ENCODE measurements at places on chromosomes 4 and X.

DNA sequence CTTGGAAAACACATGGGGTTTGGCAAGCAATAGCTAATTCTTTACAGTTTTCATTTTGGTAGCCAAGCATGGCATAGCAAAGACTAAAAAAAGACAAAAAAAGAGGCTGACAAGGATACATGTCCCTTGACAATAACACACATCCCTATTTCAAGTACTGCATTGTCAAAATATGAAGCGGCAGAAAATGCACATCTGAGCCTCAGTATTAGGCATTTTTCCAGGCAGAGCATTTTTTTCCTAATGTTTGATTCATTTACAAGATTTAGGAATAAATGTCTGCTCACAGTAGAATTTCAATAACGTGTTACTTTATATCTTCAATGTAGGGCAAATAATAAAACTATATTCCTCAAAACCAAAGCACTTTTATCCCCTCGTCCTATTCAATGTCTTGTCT, 216.3 kb upstream of the PCDH18 start:
- no peak for DNase-seq

DNA sequence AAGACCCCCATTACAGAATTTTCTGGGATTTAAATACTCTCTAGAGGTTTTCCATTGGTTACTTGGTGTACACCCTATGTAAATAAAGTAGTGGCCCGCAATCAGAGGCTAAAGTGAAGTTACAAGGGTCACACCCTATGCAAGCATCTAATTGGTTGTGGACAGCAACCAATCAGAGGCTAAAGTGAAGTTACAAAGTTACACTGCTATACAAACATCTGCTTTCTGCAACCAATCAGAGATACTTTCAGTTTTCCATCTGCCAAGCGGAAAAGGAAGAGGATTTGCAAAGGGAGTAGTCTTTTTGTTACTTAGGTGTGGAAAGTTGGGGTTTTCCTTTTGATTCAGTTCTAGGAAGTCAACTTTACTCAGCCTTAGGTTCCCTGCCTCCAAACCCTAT, 2.0 kb upstream of the ATRX start:
- peak; percentile 21 for DNase-seq

DNA sequence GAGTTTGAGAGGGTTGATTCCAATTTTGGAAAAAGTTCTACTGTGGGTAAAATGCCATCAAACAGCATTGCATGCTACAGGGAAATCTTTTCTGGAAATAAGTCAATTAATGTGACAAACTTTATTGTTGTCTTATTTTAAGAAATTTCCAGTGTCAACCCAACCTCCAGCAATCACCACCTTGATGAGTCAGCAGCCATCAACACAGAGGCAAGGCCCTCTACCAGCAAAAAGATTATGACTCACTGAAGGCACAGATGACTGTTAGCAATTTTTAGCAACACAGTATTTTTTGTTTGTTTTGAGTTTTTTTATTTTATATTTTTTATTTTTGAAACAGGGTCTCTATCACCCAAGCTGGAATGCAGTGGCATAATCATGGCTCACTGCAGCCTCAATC, 165.4 kb upstream of the C1QTNF7 start:
- no peak for DNase-seq

DNA sequence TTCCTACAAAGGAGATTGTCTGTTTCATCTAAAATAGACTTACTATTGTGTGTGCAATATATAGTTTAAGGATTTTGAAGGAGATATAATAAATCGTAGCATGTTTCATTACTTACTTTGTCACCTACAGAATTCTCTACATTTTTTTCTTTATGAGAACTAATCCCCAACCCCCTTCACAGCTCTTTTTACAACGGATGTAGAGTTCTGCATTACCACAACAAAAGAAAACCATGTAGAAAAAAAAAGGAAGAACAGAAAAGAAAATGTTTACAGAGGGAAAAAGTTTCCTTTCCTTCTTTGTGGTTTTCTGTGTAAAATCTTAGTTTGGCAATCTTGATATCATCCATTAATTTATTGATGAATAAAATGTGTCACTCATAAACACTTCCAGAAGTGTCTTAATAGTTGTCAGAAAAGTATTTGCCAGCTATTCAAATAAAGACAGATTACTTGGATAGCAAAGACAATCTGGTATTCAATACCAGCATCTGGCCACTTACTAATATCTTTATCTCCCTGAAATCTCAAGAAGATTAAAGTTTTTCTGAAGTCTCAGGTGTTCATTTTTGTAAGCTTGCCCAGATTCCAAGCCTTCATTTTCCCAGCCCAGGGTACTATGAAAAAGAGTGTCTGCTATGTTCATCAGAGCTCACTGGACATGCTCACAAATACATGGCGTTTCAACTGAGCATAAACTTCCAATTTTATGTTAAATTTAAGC, 806.8 kb downstream of the PCDH19 start:
- DNase-seq: no peak

GRCh38 chr4:110061076-110061475, 137.3 kb downstream of the ELOVL6 start:
- DNase-seq: no peak

GRCh38 chr4:30103455-30103854, 616.7 kb upstream of the PCDH7 start:
- no peak for DNase-seq

- peak; percentile 33 for DNase-seq
These were observed 509.8 kb downstream of the CENPC start for GRCh38 chr4:67035501-67035900.

- DNase-seq: no peak
These were observed 64.1 kb downstream of the TMA16 start for GRCh38 chr4:163558539-163559044.

GRCh38 chr4:88854481-88854880, 156.9 kb upstream of the NAP1L5 start:
- no peak for DNase-seq

GRCh38 chr4:119240568-119240967, 28.1 kb downstream of the USP53 start:
- DNase-seq: no peak

- DNase-seq: no peak
These were observed 57.2 kb upstream of the BEX4 start for GRCh38 chrX:103157496-103158316.

All from stromal cell of bone marrow (primary cell).